ENCODE measurements at places on chromosomes 2 and 18.

DNA sequence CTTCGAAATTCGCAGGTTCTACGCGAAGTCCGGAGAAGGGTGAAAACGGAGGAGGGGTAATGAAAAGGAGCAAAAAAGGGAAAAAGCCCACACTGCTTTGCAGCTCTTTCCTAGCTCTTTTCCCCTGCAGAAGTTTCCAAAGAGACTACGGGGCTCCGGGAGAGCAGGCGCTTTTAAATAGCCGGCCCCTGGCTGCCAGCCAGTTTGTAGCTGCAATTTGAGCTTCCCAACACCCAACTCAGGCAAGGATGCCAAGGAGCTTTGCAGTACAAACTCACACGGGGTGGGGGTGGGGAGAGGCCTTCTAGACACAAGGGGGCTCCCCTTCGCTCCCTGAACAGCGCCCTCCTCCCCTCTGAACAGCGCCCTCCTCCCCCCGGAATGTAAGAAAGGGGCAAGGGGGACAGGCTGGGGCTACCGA lies at the start of gene IGFBP5:
IGFBP5 (minus strand) TSS at position 149 of the 421 bp plus-strand sequence. CDS start 774 bp downstream, outside the sequence.
- DNase-seq: peak; percentile 73

DNA sequence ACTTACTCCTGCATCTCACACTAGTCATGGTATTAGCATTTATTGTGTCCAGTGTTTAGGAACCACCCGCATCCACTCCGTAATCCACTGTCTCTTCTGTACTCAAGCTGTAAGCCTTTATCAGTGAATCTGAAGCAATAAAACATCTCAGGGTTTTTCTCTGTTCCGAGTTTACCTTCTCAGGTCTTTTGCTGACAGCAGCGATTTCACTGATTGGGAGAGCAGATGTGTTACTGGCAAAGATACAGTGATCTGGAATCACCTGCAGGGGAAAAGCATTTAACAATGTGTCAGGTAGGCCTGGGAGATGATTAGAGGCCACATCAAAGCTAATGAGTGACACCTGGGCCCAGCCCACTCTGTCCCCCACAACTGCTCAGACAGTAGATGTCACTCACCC lies 24.6 kb downstream of the GAREM2 start:
- no peak for DNase-seq

- DNase-seq: no peak
Measured at GRCh38 chr18:74861154-74861553, 263.5 kb downstream of the ZNF407 start.

GRCh38 chr18:58135701-58136331 lies 91.8 kb downstream of the NEDD4L start:
- DNase-seq: peak; percentile 77

DNA sequence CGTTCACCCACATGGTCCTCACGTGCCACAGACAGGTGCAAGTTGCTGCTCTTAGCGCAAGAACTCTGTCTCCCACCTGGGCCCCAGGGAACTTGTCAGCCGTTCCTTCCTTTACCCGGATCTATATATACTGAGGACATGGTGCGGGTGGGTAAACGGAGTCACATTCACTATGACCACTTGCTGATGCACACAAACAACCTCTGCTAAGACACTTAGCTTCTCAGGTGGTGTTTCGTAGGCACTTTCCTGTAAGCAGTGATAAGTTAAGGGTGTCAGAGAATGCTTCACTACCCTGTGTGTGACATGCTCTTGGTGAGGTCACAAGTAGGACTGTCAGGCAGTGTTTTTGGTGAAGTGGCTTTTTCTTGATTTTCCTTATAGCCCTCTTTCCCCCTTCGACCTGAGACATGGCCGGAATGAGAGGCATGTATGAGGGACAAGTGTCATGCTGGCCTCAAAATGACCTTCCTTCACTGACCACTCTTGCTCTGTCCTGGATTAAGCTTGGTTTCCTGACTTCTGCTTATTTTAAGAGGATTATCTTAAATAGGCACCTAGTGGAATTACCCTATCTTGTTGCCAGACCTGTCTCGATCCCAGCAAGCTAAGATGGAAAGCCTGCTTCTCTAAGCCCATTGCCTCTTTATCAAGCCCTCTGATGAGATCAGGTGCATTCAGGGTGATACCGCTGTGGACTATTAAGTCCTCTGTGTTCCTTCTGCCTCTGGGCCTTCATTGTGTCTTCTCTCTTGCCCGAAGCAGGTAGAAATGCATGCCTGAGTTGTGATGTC lies 97.1 kb upstream of the CELF4 start:
- no peak for DNase-seq

- no peak for DNase-seq
Measured at GRCh38 chr2:237746302-237747080, 52.1 kb upstream of the RBM44 start.

GRCh38 chr2:12261986-12262680 lies 454.6 kb upstream of the TRIB2 start:
- peak; percentile 60 for DNase-seq

GRCh38 chr2:157785866-157786662 lies 90.1 kb downstream of the ACVR1 start:
- DNase-seq: peak; percentile 45

DNA sequence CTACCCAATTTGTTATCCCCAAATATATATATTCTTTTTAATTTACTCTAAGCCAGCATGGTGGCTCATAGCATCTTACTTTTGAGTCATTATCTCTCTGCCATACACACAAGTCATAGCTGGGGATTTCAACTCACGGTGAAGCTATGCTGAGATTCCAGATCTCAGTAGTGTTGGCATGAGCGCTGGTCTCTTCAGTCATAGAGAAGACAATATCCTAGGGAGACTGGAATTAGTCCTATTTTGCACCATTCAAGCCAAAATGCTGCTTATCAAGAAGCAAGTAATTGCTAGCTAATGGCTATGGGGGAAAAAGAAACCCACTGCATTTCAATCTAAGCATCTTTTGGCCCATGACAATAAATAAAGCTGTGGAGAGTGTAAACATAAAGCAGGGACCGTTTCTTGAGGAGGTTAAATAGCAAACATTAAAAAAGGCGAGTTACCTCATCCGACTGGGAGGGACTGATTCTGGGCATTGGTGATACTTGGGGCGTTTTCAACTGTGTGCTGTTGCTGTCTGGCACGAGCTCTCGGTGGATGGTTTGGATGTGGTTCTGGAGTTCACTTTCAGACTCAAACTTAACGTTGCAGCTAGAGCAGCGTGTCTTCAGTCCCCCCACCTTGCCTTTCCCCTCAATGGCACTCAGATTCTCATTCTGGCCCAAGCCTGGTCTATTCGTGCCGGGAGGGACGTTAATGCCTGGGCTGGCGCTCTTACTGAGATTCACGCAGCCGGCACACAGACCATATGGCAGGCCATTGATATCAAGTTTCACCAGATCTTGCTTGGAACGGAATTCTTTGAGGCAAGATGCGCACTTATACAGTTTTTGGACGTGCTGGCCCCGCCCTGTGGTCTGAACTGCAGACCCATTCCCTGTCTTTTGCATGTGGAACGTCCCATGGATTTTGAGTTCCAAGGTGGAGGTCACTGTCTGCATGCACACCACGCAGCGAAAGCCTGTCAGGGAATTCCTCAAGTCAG lies 127.8 kb downstream of the ZNF521 start:
- DNase-seq: no peak

DNA sequence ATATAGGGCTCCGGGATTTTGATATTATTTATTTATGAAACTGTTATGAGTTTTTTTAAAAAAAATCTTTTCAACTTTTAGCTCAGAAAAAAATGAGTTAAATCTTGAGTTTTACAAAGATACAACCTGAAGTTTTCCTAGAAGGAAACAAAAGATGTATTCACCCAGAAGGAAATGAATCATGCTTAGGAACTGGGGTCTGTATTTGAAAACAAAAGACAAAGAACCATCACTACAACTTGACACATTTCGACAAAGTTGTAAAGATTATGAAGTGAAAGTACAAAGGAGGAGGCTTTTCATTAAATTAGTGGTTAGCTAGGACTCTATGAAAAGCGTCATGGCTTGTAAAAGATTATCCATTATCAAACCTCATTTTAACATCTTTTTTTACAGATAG lies 143.3 kb downstream of the PDE1A start:
- DNase-seq: no peak

DNA sequence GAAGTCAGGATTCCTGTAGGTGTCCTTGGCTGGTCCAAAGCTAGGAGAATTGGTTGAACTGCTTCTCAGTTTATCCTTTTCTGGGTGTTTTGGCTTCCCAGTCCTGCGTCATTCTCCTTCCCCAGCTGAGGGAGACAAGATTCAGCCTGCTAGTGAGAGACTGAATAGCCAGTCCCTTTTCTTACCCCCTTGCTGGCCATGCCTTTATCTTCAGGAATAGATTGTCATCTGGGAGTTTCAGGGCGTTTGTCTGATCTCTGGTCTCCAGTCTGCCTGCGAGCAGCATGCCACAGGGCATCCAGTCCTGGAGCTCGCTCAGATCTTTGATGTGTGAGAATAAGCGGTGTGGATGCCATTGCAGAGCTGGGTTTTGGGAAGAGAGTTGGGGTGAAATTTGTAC lies 5.8 kb downstream of the MYO1B start:
- DNase-seq: no peak

DNA sequence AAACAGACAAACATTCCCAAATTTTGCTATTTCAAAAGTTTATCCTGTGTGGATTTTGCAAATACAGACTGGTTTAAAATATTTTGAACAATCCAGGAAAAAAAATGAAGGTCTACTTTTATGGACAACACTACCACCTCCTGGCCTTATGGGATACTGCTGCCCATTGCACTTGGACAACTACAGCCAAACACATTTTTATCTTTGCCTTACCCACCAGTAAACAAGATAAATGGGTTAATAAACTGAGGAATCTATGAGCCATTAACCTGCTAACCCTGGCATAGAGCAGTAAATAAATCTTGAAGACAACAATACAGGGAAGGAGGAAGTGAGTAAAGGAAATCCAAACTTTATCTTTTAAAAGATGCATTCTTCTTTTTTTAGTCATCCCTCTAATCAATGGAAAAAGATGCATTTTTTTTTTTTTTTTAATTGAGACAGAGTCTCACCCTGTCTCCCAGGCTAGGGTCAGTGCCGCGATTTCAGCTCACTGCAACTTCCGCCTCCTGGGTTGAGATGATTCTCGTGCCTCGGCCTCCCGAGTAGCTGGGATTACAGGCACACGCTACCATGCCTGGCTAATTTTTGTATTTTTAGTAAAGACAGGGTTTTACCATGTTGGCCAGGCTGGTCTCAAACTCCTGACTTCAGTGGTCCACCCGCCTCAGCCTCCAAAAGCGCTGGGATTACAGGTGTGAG lies 2.1 kb upstream of the SPIRE1 start:
- peak; percentile 75 for DNase-seq

- DNase-seq: no peak
Measured at GRCh38 chr2:20153131-20153851, 71.6 kb downstream of the SDC1 start.

- DNase-seq: peak; percentile 26
Measured at GRCh38 chr2:203730076-203730729, 23.8 kb downstream of the CD28 start.

- DNase-seq: no peak
Measured at GRCh38 chr18:26502823-26503222, 45.5 kb downstream of the KCTD1 start.

GRCh38 chr2:119544939-119545475 lies 758 bp downstream of the CFAP221 start:
- peak; percentile 26 for DNase-seq

GRCh38 chr2:75356865-75357264 lies 157.5 kb upstream of the TACR1 start:
- DNase-seq: no peak

DNA sequence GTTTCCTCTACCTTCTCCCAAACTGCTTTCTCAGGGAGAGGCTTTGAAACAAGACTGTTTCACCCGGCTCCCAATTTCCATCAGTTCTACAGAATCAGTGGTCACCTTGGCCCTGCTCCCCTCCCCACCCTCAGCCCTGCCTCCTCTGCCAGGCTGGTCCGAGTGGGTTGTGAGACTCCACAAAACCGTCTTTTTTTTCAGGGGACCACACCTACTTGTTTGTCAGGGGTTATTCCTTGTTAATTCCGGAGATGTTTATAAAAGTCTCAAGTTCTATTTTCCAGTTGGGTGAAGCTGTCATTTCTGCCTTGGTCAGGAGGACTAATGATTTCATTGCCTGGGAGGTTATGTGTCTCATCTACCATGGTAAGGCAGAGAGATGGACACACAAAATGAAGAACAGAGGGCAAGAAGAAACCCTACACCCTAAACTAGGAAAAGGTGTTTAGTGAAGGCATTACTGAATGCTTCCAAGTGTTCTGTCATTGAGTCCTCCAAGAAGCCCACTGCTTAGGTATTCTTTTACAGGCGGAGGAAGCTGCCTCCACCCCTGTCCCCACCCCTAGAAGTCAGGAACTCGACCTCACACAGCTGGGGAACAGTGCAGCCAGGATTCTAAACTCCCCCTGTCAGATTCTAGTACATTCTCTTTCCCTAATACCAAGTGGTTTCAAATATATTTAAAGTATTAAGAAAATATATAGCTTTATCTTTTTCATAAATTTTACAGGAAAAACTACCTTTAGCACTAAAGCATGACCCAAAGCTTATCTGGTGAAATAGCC lies 46.3 kb downstream of the COPS8 start:
- peak; percentile 45 for DNase-seq

DNA sequence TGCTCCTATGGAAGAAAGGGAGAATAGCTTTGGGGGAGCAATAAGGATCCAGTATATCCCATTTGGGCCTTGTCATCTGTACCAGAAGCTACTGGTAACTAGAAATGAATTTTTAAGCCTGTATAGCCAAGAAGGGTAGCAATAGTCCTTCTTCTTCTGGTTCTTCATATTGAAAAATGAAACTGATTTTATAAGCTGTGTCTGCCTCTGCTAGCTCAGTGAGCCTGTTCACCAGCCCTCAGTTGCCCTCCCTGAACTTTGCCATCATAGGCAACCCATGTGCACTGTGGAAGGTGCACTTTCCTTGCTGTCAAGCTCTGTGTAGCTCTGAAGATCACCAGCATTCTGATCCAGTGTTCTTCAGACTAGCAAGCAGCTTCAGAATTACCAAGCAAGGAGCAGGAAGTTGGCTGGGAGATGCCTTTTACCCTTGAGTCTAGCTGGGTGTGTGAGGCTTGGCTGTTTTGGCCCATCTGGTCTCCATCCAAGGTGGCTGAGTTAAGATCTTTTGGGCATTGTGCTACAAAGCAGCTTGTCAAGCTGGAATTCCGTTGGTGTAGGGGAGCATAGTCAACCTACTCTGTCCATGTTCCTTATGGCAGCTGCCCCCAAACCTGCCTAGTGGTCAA lies 55.8 kb upstream of the MGAT5 start:
- DNase-seq: no peak

DNA sequence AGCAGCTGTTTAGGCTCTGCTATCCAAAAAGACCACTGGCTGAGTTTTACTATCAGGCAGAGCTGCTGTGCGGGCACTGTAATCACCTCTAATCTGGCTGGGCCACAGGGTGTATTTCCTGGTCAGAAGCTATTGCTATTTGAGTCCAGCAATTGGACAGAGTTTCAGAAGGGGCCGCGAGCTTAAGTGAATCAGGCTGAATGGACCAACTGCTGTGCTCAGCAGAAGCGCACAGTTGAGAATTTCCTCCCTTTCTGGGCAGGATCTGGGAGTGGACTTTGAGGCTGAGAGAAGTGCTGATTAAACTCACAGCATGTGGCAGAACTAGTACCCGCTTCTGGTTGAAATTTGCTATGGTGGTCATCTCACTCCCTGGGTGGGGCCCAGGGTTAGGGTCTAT lies 251.8 kb downstream of the INSIG2 start:
- no peak for DNase-seq

DNA sequence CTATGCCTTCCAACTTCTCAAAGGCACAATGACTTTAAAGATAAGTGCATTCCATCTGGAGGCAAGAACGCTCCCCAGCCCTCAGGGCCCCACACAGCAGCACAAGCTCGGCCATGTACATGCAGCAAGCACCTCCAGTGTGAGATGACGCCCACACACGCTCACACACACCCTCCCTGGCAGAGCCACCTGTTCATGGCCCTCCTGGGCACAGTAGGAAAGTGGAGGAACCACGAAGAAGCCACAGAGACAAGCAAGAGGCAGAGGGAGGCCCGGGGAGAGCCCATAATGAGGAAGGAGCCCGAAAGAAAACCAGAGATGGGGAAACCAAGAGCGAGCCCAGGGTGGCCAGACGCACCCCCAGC lies 21.7 kb downstream of the BIN1 start:
- DNase-seq: no peak
